ENCODE measurements at places on chromosomes 4 and X.

- DNase-seq: no peak
These were observed 336.7 kb upstream of the GNPDA2 start for GRCh38 chr4:45062935-45063545.

DNA sequence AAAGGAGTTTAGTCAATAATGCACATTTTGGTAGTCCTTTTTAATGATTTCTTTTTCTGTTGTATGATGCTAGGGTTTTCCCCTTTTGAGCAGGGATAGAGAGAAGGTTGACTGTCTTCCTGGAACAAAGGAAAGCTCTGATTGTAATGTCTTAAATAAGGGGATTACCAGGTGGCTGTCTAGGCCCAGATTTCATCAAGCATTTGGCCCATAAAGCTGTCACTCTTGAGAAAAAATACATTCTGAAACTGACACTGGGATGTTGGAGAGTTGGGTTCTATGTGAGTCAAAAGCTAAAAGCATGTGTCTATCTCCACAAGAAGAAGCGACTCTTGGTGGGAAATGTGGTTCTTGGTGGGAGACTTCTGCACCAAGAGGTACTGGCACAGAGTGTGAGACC, 26.4 kb downstream of the KIAA1210 start:
- DNase-seq: no peak

- DNase-seq: no peak
These were observed 77.9 kb upstream of the GNPDA2 start for GRCh38 chr4:44804301-44804700.

- no peak for DNase-seq
These were observed 62.8 kb downstream of the FAM9B start for GRCh38 chrX:8971116-8971515.

- no peak for DNase-seq
These were observed 66.5 kb downstream of the CHRNA9 start for GRCh38 chr4:40401631-40402030.

GRCh38 chr4:8236106-8236919, 33.2 kb upstream of the HTRA3 start:
- no peak for DNase-seq

GRCh38 chr4:164876700-164877324, at the start of gene APELA:
TSS of gene APELA (plus strand) at chr4:164877178. CDS start at chr4:164877332, 154 bp downstream.
- DNase-seq: no peak

DNA sequence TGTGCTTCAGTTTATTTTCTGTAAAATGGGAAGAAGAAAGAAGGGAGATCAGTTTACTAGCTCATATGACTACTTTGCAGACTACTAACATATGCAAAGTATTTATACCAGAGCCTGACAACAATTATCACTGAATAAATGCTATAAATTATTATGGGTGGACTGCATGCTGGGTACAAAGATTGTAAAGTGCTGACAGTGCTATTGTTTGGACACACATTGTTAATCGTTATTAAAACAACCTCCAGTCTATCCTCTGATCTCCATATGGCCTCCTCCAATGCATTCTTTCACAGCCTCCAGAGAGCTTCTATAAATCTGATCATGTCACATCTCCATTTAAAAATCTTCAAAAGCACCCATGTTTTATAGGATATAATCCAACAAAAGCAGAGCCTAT, 90.1 kb upstream of the HS3ST1 start:
- DNase-seq: no peak

DNA sequence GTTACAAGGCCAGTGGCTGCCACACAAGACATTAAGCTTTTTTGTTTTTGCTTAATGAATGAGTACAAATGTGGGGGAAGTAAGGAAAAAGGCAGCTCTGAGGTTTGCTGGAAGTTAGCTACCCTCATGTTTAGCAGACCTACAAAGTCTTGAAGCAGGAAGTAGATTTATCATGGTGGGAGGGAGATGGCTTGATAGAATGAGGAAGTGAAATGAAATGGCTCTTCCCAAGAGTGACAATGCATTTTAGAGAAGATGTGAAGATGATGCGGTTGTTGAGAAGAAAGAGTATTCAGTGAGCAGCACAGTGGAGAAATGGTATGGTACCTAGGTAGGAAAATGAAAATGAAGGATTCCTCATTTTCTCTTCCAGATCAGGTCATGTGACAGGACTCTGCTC, 108.0 kb downstream of the SLIT2 start:
- no peak for DNase-seq

- no peak for DNase-seq
These were observed 4.0 kb upstream of the SLC10A7 start for GRCh38 chr4:146525754-146526153.
